ENCODE measurements at places on chromosomes 6 and 20.
A peak's percentile ranks its signal among the peaks of the same experiment; 100 is the strongest.

- peak; percentile 74 for DNase-seq
Measured at GRCh38 chr6:117477988-117478852, 4.3 kb upstream of the DCBLD1 start.

DNA sequence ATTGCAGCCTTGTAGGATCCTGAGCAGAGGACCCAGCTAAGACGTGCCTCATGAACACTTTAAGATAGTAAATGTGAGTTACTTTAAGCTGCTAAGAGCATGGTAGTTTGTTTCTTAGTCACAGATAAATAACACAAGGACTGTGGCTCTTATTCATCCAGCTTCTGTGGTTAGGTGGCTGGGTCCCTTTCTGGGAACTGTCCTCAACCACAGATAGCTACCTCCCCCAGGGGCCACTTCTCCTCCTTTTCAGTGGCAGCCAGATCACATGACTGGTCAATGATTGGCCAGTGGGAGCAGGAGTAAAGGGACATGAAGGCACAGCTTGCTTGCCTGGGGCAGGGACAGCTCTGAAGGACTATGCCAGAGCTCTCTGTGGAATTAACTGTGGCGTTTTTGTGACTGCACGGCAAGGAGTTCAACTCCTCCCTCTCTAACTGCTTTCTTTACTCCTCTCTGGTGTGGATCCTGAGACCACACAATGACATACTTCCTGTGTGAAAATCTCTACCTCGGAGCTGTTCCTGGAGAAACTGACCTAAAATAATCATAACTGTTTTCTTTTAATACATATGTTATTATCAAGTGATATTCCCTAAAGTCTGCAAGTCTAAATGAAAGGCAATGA is 76.5 kb downstream of the NRN1 start:
- no peak for DNase-seq

DNA sequence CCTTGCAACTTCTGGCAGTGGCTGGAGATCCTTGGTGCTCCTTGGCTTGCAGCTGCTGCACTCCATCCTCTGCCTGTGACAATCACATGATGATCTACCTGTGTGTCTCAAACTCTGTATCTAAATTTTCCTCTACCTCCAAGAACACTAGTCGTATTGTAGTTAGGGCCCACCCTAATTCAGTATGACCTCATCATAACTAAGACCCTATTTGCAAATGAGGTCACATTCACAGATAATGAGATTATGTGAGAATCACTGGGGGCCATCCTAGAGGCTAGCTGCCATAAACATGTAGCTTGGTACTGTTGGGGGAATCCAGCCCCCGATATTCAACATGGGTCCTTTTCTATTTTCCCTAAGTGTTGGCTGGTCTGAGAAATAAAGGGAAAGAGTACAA is 183.0 kb upstream of the SMLR1 start:
- no peak for DNase-seq

- DNase-seq: peak; percentile 98
Measured at GRCh38 chr6:152983637-152984512, 1.0 kb upstream of the FBXO5 start.

DNA sequence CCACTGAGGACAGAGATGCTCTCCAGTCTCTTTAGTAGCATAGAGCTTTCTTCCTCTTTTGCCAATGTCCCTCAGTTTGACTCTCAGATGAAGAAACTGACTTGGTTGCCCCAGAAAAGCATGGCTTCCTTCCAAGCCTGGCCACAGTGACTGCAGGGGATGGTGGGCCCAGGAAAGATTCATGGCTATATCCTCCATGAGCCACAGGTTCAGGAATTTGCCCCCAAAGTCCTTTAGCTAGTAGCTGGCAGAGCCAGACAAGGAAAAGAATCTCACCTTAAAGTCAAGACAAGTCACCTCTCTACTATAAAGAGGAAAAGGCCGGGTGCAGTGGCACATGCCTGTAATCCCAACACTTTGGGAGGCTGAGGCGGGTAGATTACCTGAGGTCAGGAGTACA is 43.4 kb downstream of the TRAM2 start:
- DNase-seq: no peak

DNA sequence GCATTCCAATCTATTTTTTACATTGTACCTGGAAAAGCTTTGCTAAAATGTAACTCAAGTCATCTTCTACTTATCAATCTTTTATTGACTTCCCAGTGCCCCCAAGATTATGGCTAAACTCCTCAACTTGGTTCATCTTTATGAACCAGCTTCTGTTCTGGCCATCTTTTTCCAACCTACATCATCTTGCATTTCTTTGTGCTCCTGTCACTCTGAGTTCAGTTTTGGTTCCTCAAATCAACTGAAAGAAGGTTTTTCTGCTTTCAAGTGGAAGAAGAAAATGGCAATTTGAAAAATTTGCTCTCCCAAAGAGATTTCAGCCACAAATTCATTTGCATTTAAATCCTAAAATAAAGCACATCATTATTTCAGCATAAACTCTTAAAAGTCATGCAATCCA is 41.8 kb downstream of the GPX5 start:
- no peak for DNase-seq

DNA sequence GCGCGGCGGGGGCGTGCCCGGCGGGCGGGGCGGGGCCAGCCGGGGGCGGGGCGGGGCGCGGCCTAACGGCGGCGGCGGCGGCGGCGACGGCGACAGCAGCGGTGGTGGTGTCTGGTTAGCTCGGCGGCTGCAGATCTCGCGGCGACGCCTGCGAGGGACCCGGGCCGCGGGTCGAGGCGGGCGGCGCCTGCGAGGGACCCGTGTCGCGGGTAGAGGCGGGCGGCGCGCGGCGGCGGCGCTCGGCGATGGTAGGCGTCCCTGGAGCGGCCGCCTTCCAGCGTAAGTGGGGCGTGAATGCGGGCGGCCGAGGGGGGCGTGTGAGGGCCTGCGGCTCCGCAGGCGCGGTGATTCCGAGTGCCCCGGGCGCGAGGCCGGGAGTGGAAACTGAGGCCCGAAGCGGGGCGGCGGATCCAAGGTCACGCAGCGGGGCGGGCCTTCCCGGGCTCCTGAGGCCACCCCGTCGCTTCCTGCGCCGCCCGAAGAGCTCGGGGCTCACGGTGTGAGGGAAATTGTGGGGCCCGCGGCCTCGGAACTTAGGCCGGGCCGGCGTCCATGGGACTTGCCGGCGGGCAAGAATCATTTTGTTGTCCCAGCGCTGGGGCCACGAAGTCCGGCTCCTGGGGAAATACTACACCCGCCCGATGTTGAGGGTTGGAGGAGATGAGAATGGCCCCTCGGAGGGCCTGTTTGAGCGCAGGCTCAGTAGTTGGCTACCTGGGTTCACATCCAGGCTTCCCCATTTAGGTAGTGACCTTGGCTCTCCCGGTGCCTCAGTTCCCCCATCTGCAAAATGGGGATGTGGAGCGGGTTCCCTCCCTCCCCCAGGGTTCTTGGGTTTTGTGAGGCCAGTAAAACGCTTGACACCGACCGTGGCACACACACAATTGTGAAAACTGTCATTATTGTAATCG is at the start of gene CBFA2T2:
TSS of gene CBFA2T2 (plus strand) at position 74 of the 911 bp plus-strand sequence. CDS start at position 246, 172 bp downstream.
- no peak for DNase-seq

GRCh38 chr20:19114410-19114809 is 98.0 kb upstream of the SLC24A3 start:
- no peak for DNase-seq

GRCh38 chr6:105326216-105326615 is 76.7 kb downstream of the PREP start:
- no peak for DNase-seq

DNA sequence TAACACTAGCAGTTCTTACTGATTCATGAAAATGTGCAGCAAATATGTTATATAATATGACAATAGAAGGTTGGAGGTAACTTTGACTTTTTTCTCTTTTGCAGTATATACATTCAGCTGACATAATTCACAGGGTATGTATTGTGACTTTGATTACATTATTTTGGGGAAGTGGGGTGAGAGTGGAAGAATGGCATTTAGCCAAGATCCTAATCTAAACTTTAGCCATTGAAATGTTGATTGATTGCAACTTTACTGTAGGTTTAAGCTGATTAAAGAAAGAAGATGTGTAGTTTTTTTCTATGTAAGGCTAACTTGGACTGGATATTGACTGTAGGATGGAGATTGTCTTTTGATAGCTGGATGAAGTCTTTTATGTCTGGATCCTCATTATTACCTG is 46.0 kb downstream of the MAPK14 start:
- DNase-seq: no peak

Measured in endodermal cell (in vitro differentiated cells).